Renal cortex interstitium (tissue), 15 donors: ENCODE measurements at places on chromosomes 5 and 9. TPM values are rescaled to one million over a fixed set of nuclear protein-coding genes. Genes with fewer than 3 reads are reported as not detected.

DNA sequence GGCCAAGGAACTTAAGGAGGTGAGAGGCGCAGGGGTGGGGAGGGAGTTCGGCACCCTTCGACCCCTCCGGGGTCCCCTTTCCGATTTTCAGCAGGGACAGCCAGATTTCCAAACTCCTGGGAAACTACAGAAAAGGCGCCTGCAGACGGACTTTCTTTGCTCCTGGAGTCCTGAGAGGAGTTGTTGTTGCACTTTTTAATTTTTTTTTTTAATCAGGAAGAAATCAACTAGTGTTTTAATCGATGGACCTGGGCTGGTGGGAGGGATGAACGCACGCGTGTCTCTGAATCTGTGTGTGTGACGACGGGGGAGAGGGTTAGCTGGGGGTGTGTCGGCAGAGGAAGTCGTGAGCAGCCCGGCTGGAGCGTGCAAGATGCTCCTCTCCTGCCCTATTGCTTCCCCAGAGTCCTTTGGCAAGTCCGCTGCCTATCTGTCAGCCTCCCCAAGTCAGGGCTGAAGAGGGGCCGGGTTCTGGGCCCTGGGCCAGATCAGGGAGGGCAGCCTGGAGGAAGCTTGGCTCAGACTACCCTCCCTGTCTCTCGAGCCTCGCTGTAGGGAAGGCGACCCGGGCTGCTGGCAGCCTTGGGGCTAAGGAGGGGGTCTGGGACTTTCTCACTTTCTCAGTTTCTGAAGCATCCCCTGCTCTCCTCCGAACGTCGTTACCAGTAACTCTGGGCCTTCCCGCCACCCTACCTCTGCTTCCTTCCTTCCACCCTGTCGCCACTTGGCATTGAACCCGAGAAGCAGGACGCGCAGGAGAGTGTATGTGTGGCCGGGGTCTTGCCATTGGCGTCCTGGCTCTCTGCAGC is 731 bp downstream of the PRR16 start:
- no peak for DNase-seq

DNA sequence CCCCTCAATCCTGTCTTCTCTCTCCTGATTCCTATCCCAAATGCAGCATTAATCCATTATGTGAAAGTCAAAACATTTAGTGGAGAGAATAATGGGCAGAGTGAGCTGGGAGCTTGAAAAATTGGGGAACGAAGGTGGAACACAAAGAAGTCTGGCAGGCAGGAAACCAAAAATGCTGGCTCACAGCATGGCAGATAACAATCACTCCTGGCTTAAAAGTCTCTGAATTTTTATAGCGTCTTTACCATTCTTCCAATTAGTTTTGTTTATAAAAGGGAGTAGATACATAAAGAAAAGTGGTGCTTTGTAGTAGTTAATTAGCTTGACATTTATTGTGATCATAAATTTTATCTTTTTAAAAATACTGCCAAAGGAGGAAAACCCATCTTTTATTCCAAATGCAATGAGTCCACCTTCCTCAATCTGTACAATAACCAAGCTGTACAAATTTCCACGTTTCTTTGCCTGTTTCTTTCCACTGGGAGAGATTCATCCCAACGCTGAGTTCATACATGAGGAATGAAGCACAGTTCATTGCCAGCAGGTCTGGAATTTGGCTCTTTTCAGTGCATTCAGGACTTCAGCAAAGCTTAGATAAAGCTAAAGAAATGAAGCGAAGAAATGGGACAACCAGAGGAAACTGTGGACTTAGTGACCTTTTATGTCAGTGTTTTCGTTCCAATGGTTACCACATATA is 174.7 kb downstream of the HMHB1 start:
- DNase-seq = no peak

DNA sequence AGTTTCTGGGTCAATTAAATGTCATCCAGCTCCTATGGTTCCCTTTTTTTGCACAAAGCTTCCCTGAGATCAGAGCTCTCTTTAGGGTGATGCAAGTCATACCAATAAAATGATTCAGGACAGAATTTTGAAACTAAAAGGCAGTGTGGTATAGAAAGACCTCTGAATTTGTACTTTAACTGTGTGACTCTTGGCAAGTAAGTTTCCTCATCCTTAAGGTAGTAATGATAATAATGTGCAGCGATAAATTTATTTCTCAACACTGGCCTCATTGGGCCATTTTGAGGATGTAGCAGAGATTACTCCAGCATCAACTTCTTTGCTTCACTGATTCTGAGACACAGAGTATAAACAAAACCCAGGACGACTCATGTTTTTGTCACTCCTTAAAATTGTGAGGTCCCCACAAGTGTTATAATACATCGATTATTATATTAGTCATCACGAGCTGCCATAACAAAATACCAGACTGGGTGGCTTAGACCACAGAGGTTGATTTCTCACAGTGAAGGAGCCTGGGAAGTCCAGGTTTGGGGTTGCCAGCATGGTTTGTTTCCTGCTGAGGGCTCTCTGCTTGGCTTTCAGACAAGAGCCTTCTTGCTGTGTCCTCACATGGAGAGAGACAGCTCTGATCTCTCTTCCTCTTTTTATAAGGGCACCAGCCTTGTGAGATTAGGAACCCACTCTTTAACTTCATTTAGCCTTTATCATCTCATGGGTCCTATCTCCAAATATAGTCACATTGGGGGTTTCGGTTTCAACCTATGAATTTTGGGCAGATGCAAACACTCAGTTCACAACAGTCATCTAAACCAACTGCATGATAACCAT is 293.0 kb downstream of the ZNF608 start:
- DNase-seq = no peak

DNA sequence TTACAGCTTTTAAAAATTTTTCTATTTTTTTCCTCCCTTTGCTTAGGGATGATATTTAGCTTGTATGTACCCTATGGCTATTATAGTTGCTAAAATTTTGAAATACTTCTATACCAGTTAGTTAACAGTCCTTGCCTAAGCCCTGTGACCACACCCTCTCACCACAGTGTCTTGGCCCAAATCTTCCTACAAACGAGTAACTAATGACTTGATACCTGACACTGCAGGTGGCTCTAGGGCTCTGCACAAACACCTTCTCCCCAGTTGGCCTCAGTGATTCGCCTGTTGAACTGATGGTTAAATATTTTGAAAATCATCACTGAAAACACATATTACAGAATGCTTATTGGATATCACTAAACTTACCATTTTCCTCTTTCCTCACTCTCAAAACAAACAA is 449.6 kb upstream of the CHD1 start:
- no peak for DNase-seq

GRCh38 chr9:70609542-70610286 is 195.3 kb upstream of the KLF9 start:
- no peak for DNase-seq

GRCh38 chr5:9543311-9543920 is 2.5 kb downstream of the SEMA5A start:
- no peak for DNase-seq

- no peak for DNase-seq
Observed at GRCh38 chr9:130426883-130427282, 17.9 kb upstream of the ASS1 start.

DNA sequence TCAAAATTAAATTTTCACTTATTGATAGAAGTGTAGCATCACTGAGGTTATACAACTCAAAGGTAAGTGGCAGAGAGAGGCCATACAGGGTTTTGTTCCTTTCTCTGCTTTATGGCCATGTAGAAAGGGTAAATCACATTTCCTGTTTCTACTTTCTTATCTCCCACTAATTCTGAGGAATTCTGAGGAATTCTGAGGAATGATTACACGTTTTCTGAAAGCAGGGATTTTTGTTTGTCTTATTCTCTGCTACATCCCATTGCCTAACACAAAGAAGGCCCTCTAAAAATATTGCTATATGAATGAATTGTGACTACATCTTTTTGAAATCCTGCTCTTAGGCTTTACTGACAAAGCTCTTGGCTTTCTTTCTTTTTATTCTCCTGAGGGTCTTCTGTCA is 516.9 kb upstream of the ZNF608 start:
- DNase-seq = no peak

GRCh38 chr9:108815156-108815555 is 40.6 kb downstream of the ACTL7B start:
- DNase-seq = no peak

GRCh38 chr9:83935276-83935935 is 14.2 kb upstream of the KIF27 start:
- no peak for DNase-seq

GRCh38 chr9:120914953-120915352 is 11.6 kb downstream of the TRAF1 start:
- DNase-seq = no peak

DNA sequence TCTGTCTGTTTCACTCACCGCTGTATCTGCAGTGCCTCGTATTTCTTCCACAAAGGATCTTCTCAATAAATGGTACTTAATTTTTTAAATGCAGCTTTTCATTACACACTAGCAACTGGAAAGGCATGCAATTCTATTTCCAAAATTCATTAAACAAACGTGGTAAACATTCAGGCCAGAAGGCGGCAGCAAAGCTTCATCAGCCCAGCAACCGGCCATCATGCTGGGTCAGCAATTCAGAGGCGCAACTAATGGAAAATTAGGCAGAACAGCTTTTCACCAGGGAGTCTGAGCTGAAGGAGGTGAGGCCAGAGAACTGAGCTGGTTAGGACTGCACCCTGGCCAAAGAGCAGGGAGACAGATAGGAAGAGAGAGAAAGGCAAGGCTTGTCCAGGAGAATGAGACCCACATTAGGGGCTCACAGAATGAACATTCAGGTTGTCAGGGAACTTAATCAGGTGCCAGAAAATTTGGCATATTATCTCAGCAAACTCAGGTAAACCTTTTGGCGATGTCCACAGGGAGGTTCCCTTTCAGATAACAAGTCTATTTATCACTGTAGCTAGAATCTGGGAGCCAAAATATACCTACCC is 17.7 kb upstream of the RNF180 start:
- no peak for DNase-seq

DNA sequence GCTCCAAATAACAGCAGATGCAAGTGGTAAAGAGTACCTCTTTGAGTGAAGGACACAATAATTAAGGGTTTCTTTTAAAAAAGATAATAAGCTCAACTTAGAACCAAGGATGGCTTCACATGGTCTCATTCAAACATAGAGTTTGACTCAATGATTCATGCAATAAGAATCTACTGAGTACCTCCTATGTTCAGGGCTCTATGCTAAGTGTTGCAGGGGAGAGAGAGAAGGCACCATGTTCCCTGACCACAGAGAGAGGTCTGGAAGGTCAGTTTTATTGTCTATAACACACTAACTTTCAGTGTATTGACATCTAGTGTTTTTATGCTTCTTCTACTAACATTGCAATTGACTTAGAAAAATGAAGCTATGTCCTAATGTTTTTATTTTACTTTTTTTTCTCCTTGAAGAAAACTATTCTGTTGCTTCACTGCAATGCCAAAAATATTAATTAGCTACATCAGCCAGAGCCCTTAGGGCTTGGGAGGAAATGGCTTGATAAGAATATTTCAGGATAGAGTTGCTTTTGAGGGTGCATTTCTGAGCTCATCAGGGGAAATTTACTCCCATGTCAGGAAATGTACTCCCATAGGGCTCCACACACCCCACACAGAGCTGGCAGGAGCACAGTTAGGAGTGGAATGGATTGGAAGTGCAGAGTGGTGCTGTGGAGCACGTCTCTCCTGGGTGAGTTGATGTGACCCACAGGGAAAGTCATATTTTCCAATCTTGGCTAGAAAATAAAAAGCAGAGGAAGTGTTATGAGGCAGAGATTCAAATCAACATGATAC is 106.6 kb downstream of the PDE8B start:
- no peak for DNase-seq

DNA sequence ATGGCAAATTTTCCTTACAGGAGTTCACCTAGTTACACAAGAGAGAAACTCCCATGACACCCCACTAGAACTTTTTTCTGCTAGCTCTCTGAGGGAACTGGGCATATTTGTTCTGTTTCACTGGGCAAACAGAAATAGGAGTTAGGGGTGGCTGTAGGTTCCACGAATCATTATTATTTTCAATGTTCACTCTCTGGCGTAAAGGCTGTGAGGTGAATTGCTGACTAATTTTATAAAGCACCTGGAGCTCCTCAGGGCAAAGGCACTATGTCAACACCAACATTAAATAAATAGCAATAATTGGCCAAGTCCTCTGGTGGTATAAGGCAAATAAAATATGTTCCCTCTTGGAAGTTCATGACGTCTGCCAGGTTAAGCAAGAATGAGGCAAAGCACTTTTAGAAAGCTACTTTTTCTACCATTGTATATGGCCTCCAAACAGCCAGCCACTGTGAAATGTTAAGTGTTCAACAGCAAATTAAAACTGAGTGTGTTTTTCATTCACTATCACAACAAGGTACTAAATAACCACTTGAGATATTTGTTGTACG is 344.6 kb downstream of the PDE4D start:
- DNase-seq = no peak

DNA sequence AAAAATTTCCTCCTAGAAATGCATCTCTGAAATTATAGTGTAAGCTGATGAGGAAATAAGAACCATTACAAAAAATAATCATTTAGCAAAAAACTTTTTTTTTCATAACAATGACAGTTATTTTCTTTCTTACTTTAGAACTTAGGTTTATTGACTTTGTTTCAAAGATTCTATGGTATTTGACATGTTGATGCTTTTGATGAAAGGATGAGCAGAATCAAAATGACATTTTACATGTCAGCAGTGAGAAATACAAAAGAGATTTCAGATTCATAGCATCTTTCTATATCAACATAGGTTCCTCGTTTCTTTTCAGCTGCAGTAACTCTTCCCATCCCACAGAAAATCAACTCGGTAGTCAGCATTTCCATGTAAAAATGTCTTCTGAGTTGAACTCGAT is 1226.6 kb upstream of the C9orf72 start:
- DNase-seq = no peak

DNA sequence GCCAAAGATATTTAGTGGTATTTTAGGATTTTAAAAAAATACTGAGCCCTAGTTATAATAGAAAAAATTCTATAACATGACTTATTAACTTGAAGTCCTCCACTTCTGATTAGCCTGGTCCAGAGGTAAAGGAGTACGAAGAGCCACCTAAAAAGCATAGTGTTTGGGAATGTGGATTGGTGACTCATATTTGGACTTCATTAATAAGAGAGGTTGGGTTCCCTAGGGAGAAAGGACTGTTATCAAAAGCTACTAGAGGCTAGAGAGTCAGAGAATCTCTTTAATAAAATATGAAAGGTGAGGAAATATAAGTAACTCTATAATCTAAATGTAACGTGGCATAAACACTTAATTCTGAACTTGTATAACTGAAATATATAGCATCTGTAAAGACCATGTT is 180.7 kb upstream of the TARS1 start:
- DNase-seq = no peak

Gene PCDHA6
- 0.41 TPM for polyA plus RNA-seq

Gene FAM240B
- polyA plus RNA-seq = 0.17 TPM

Gene MAMDC2
- polyA plus RNA-seq = 6.6 TPM

Gene FGF10
- 9.7 TPM for polyA plus RNA-seq

Gene NRARP
- polyA plus RNA-seq = 9.0 TPM

Gene RNF145
- polyA plus RNA-seq = 106 TPM

Gene SLC23A1
- polyA plus RNA-seq = 14.2 TPM

Gene GPX3
- 1,420 TPM for polyA plus RNA-seq

Gene SIT1
- polyA plus RNA-seq = 0.28 TPM
